Aorta (tissue), 5 donors: ENCODE measurements at places on chromosomes 13 and 19. TPM values are rescaled to one million over a fixed set of nuclear protein-coding genes. Genes with fewer than 3 reads are reported as not detected.
A peak's percentile ranks its signal among the peaks of the same experiment; 100 is the strongest.

PRR22 gene
- 0.81 TPM for total RNA-seq

LIN7B gene
- total RNA-seq: 9.7 TPM

TBXA2R gene
- 36.0 TPM for total RNA-seq

ZIC2 gene
- total RNA-seq: not detected

FBN3 gene
- total RNA-seq: not detected

TIMM50 gene
- total RNA-seq: 31.1 TPM

DNA sequence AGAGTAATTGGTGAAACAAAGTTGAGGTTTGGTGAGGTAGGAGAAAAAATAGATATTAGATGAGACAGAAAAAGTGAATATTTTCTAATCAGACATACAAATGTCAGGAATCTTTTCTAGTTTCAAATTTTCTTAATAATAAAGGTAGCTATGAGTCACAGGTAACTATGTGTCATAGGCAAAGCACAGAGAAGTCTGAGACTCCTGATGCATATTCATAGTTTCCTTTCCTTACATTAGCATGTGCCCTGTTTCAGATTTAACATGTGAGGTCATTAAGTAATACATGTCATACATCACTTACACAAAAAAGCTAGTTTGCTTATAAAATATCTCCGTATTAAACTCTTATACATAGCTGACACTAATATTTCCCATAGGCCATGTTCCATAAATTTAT is 1141.3 kb upstream of the PCDH20 start:
- no peak for DNase-seq
- H3K27me3 ChIP-seq: no peaks in the 10 kb centered on the region
- H3K36me3 ChIP-seq: no peaks in the 10 kb centered on the region
- H3K4me1 ChIP-seq: no peaks in the 10 kb centered on the region

GRCh38 chr19:54462047-54462654 is 1.4 kb downstream of the LENG9 start:
- DNase-seq: peak; percentile 53
- H3K27ac ChIP-seq: peak overlapping the region; percentile 98
- H3K4me3 ChIP-seq: no peak overlapping the region
- H3K27me3 ChIP-seq: no peaks in the 10 kb centered on the region

DNA sequence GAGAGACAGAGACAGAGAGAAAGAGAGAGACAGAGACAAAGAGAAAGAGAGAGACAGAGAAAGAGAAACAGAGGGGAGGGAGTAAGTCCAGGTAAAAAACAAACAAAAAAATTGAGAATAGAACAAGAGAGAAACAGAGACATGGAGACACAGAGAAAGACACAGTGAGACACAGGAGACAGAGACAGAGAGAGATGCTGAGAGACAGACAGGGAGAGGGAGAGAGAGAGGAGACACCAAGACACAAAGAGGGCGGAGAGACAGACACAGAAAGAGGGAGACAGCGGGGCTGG is 5.8 kb upstream of the PROZ start:
- DNase-seq: no peak
- H3K36me3 ChIP-seq: no peaks in the 10 kb centered on the region
- no peaks in the 10 kb centered on the region for H3K4me1 ChIP-seq
- no peak overlapping the region for H3K4me3 ChIP-seq

GRCh38 chr19:15042003-15042402 is 7.3 kb upstream of the CASP14 start:
- H3K4me3 ChIP-seq: no peak overlapping the region
- no peaks in the 10 kb centered on the region for H3K4me1 ChIP-seq
- no peak for DNase-seq
- no peak overlapping the region for H3K27ac ChIP-seq

GRCh38 chr19:31517224-31518180 is 168.3 kb upstream of the TSHZ3 start:
- H3K27ac ChIP-seq: no peak overlapping the region
- no peaks in the 10 kb centered on the region for H3K4me1 ChIP-seq
- no peak for DNase-seq
- H3K36me3 ChIP-seq: no peaks in the 10 kb centered on the region

- H3K36me3 ChIP-seq: no peaks in the 10 kb centered on the region
- no peak overlapping the region for H3K4me3 ChIP-seq
- no peaks in the 10 kb centered on the region for H3K27me3 ChIP-seq
- no peak for DNase-seq
- no peaks in the 10 kb centered on the region for H3K4me1 ChIP-seq
- H3K27ac ChIP-seq: no peak overlapping the region
Measured at GRCh38 chr13:85618521-85618920, 180.7 kb downstream of the SLITRK6 start.

DNA sequence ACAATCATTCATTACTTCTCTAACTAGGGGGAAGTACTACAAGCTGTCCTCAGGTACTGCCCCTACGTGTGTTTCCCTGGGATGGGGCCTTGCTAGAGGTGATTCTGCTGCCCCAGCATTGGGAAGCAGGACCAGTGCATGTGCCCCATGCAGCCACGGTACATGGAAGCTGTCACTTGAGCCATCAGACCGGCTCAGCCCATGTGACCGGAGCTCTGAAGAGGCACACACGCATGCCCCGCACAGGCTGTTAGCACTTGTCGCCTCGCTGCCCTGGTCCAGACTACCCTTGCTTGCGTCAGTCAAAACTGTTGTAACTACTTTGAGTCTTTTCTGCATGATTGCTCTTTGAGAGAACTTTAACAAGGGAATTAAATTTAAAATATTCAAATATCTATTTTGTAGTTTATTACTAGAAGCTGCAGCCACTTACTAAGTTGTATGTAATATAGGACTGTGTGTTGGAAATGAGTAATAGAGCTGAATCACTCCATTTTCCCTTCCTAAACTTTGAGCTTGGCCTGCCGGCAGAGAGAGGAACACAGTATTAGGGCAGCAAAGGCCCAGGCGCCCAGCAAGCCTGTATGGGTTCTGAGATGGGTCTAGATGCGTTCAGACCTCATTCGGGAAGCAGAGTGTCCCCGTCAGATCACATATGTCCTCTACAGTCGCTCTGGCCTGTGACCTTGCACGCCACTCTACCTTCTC is 42.2 kb downstream of the DHRS12 start:
- H3K4me3 ChIP-seq: no peak overlapping the region
- H3K36me3 ChIP-seq: peaks cover 7% of the 10 kb centered on the region
- no peaks in the 10 kb centered on the region for H3K4me1 ChIP-seq
- no peak for DNase-seq
- H3K27me3 ChIP-seq: no peaks in the 10 kb centered on the region
- H3K27ac ChIP-seq: no peak overlapping the region

DNA sequence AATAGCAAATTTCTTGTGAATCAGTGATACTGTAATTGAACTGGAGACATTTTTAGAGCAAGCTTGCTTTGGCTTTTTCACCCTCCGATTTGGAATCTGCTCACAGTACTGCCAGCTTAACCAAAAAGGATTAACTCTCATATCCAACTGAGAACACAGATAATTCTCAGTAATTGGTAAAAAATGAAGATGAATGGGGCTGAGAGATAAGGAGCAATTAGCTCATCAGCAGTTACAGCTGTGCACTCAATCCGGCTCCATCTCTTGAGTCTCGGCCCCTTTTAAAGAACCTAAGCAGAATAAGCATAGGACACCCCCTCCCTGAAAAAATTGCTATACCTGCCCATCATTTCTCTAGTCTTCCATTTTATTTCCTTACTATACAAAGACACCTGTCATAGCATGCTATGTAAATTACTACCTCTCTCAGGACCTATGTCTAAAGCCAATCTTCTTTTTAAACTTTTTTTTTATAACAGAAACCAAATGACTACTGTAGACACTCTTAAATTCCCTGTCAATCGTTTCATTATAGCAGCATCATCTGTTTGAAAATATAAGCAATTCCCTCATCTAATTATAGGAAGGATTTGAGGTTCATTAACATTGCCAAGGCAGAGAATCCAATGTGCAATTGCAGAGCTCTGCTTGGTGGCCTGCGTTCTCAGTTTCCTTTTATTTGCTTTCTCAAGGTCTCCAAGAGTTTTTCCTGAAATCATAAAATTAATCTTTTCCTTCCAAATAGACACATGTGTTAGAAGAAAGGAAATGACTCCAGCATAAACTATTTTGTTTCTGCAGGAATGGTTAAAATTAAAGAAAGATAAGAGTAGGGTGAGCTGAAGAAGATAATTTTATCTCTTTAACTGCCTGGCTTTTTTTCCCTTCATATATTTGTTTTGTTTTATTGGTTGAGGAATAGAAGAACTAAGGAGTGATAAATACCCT is 242.1 kb downstream of the DACH1 start:
- no peak for DNase-seq
- H3K27me3 ChIP-seq: no peaks in the 10 kb centered on the region
- no peak overlapping the region for H3K27ac ChIP-seq
- no peak overlapping the region for H3K4me3 ChIP-seq
- no peaks in the 10 kb centered on the region for H3K36me3 ChIP-seq

DNA sequence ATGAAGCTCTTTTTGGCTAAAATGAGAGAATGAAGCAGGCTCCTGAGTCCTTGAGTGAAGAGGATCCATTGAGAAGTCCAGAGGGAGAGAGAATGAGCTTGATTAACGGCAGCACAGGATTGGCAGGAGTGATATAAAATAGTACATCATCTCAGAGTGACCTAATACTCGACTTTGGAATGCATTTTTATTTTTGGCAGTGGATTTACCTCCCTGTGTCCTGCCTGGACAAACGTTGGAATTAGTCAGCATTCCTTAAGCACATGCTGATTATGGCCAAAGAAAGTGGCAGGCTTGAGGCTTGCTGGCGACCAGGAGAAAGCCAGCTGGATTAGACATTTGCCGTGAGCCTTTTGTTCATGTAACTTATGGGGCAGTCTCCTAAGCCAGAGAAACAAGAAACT is 22.9 kb downstream of the LRCH1 start:
- peak overlapping the region; percentile 57 for H3K27ac ChIP-seq
- H3K27me3 ChIP-seq: no peaks in the 10 kb centered on the region
- H3K4me3 ChIP-seq: peak overlapping the region; percentile 16
- peaks cover 19% of the 10 kb centered on the region for H3K4me1 ChIP-seq
- DNase-seq: no peak

GRCh38 chr13:46077265-46077664 is 24.7 kb upstream of the ZC3H13 start:
- no peak overlapping the region for H3K27ac ChIP-seq
- H3K36me3 ChIP-seq: no peaks in the 10 kb centered on the region
- H3K4me3 ChIP-seq: no peak overlapping the region
- H3K27me3 ChIP-seq: no peaks in the 10 kb centered on the region

DNA sequence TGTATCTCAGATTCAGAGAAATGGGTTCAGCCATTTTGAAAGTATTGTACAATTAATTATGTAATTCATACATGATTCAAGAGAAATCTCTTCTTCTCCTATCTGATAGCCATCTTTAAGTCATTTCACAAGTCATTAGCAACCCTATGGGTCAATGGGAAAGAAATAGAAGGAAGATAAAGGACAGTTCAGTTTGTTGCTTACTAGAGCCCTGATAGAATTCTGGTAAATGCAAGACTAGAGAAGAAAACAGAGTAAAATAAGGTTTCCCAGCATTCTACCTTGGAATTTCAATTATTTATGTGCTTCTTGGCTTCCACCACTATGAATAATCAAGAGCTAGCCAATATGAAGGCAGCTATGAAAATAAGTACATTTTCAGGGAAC is 117.7 kb downstream of the LHFPL6 start:
- no peaks in the 10 kb centered on the region for H3K36me3 ChIP-seq
- H3K4me1 ChIP-seq: no peaks in the 10 kb centered on the region
- DNase-seq: no peak
- no peak overlapping the region for H3K4me3 ChIP-seq

- H3K4me3 ChIP-seq: no peak overlapping the region
- no peaks in the 10 kb centered on the region for H3K27me3 ChIP-seq
- DNase-seq: no peak
- H3K36me3 ChIP-seq: no peaks in the 10 kb centered on the region
- H3K27ac ChIP-seq: no peak overlapping the region
- H3K4me1 ChIP-seq: no peaks in the 10 kb centered on the region
Measured at GRCh38 chr19:6533000-6533328, 2.1 kb downstream of the TNFSF9 start.

DNA sequence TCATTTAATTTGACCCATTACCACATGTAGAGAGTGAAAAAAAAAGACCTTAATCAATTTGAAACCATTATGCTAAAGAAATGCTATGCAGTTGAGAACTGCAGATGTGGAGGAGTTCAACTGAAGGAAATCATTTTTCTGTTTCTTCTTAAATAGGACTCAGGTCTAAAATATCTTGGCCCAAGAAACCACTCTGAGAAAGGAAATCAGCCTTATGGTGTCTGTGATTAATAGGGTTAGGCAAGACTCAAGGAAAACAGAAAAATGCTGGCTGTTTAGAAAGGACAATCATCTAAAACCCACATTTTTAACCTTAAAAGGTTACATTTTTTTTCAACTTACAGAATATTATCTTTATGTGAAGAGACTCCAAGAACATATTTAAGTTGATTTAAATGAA is 1.9 kb upstream of the SLITRK1 start:
- H3K4me1 ChIP-seq: no peaks in the 10 kb centered on the region
- no peaks in the 10 kb centered on the region for H3K36me3 ChIP-seq
- DNase-seq: no peak
- no peak overlapping the region for H3K4me3 ChIP-seq
- H3K27me3 ChIP-seq: no peaks in the 10 kb centered on the region
- H3K27ac ChIP-seq: no peak overlapping the region

GRCh38 chr13:99913167-99913566 is 58.4 kb downstream of the ZIC5 start:
- H3K36me3 ChIP-seq: no peaks in the 10 kb centered on the region
- no peak overlapping the region for H3K27ac ChIP-seq
- DNase-seq: no peak
- peaks cover 4% of the 10 kb centered on the region for H3K27me3 ChIP-seq
